ENCODE measurements at places on chromosomes 5 and 9.

DNA sequence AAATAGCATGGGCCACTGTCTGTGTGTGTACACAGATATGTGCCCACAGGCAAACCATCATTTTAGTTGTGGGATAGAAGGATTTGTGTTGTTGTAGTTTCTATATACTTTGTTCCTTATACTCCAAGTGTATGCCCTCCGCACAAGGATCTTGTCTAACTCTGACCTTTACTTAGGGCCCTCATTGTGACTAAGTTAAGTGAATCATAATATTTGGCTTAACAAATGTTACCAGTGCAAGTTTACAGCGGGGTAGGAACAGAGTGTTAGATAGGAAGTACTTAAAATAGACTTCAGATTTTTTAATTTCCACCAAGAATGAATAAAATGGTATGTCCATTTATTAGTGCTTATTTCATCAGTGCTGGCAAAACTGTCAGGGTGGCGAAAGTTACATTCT lies 29.5 kb upstream of the CYFIP2 start:
- DNase-seq: peak; percentile 7

DNA sequence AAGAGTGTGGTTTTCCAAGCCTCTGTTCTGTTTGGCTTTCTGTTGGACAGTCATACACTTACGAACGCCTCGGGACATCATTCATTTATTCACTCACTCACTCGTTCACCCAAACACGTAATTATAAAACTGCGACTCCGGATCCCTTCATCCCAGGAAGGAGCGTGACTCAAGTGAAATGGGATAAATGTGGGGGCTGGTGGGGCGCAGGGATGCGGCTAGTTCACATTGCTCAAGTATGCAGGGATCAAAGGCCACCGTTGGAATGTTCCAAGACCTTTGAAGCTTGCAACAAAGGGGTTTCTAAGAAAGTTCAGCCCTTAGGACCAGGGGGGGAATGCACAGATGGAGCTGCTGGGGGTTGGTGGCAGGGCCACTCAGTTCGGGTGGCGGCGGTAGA lies 64.2 kb downstream of the CFAP77 start:
- no peak for DNase-seq

DNA sequence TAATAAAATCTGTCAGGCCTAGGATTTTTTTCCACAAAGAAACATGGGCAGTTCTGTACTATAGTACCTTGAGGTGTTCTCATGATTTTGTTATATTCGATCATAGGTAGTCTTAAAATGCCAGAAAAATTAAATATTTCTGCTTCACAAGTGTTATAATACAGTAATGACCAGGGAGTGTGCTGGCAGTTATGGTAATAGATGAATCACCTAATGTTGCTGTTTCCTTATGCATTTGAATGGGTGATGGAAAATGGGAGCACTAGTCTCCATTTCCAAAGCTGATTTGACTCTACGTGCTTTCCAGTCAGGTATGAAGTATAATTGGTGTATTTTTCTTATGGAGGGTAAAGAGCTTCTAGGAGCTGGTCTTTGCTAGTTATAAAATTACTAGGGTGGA lies 23.8 kb downstream of the OGN start:
- no peak for DNase-seq

GRCh38 chr9:8955315-8955714 lies 1155.7 kb upstream of the DMAC1 start:
- no peak for DNase-seq

GRCh38 chr5:116675626-116675910 lies 100.9 kb upstream of the SEMA6A start:
- no peak for DNase-seq

GRCh38 chr5:43045236-43045635 lies 5.1 kb upstream of the ANXA2R start:
- DNase-seq: no peak

GRCh38 chr9:20981486-20981885 lies 50.0 kb downstream of the HACD4 start:
- DNase-seq: peak; percentile 76

GRCh38 chr5:133324926-133325325 lies 273.1 kb downstream of the HSPA4 start:
- no peak for DNase-seq

GRCh38 chr5:15993334-15993733 lies 186.3 kb downstream of the MARCHF11 start:
- peak; percentile 33 for DNase-seq

GRCh38 chr9:132878695-132879456 lies at the start of gene SPACA9:
SPACA9 (plus strand) TSS chr9:132878898; CDS start chr9:132883948, 5,050 bp downstream.
- peak; percentile 94 for DNase-seq

DNA sequence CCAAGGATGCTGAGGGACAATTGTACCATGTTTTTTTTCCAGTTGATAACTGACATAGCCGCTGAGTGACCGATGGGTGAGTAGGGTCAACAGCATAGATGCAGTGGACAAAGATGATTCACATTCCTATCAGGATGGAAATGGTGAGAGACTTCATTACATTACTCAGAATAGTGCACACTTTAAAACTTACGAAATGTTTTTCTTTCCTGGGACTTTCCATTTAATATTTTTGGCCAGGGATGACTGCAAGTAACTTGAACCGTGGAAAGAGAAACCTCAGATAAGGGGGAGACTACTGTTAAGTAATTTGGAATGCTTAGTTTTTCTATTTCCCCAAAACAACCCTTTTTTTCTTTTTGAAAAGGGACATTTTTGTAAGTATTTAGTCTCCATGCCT lies 3.0 kb upstream of the TUSC1 start:
- DNase-seq: peak; percentile 47

DNA sequence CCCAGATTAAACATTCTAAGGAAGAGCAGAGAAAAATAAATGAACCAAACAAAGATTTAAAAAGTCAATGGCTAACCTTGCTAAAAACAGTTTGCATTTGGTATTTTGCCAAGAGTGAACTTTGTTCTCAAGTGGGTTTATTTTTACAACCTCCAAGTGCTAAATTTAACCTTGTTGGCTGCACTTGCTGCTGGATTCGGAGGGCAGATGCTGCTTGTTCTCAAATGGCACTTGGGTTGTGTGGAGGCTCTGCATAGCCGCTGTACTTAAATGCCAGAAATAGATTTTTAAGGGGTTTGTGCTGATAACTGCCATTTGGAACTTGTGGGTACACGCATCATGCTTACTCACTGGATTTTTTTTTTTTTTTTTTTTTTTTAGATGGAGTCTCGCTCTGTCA lies 13.3 kb upstream of the SPATA24 start:
- DNase-seq: no peak

- no peak for DNase-seq
Observed at GRCh38 chr5:122121479-122122465, 7.6 kb upstream of the ZNF474 start.

- DNase-seq: no peak
Observed at GRCh38 chr5:165420493-165420892, 1915.1 kb downstream of the MAT2B start.

GRCh38 chr5:111277061-111277460 lies 52.9 kb downstream of the CAMK4 start:
- no peak for DNase-seq

GRCh38 chr9:126316085-126316655 lies 10.5 kb upstream of the MVB12B start:
- no peak for DNase-seq

- DNase-seq: no peak
Observed at GRCh38 chr9:120242116-120242811, 337.7 kb downstream of the CDK5RAP2 start.

GRCh38 chr9:68668127-68668526 lies 36.9 kb upstream of the PIP5K1B start:
- DNase-seq: no peak

- DNase-seq: no peak
Observed at GRCh38 chr5:127599320-127599719, 49.6 kb upstream of the CTXN3 start.

- no peak for DNase-seq
Observed at GRCh38 chr5:166982226-166982625, 1309.2 kb upstream of the WWC1 start.

DNA sequence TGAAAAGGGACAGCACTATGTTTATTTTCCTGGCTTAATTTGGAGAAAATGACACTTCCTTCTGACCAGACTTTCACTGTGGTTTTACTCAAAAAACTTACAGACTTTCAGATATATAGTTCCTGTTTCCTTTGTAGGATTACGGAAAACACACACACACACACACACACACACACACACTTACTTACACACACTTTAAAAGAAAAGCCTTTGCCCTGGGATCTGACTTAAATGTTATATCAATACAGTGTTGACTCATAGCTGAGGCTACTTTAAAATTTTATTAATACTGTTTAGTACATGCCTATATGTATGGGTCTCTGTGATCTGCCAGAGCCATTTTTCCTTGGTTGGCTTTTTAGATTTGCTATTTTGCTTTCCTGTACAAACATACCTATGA lies 758.3 kb downstream of the DNAH5 start:
- no peak for DNase-seq

DNA sequence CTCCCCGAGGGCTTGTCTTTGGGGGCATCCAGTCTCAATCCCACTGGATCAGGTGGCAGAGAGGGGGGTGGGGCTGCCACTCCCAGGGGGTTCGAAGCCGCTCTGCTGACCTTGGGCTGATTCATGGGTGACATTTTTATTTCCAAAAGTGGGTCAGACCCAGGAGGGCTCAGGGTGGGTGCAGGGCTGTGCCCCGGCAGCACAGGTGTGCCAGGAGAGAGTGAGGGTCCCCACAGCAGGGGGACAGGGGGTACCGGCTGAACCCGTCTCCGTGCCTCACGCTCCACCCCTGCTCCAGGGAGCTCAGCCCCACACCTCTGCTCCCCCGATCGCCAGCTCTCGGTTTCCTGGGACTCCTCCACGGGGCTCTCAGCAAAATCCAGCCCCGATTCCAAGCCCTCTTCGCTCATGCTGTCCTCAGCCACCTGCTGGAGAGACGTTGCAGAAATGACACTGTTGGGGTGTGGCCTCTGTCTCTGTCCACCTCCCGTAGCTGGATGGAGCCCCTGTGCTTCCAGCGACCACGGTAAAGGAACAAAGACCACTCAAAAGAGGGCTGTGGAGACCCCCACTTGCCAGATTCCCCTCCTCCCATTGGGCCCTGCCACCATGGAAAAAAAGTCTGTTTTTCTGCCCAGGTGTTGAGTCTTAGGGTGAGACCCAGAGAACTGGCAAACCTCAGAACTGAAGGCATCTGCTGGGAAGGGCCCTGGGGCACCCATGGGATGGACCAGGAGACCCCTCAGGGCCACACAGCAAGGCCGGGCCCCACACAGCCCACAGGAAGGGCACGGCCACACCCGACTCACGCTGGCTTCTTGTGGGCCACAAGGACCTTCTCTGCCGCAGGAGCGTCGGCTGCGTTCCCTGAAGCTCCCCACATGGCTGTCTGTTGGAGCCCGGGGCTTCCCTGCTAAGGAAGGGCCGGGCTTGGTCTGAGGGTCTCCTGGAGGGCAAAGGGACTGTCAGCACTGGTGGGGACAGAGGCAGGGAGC lies 10.6 kb upstream of the QSOX2 start:
- no peak for DNase-seq

DNA sequence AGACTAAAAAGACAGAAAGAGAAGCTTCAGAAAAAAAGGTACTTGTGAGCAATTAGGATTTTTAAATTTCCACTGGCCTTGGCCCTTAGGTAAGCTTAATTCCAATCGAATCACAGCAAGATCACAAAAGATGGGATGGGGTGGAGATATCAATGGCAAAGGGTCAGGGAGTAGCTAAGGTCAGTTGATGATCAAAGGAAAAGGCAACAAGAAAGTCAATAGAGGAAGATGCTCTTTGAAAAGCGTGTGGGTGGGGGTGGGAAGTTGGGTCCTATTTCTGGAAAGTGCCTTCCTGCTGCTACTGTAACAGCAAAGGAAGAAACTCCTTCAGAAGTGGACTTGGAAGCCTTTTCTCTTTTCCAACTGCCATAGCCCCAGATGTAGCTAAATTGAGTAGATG lies 7.3 kb downstream of the C1QTNF3 start:
- DNase-seq: no peak

- no peak for DNase-seq
Observed at GRCh38 chr5:77993141-77993854, 217.2 kb upstream of the TBCA start.

DNA sequence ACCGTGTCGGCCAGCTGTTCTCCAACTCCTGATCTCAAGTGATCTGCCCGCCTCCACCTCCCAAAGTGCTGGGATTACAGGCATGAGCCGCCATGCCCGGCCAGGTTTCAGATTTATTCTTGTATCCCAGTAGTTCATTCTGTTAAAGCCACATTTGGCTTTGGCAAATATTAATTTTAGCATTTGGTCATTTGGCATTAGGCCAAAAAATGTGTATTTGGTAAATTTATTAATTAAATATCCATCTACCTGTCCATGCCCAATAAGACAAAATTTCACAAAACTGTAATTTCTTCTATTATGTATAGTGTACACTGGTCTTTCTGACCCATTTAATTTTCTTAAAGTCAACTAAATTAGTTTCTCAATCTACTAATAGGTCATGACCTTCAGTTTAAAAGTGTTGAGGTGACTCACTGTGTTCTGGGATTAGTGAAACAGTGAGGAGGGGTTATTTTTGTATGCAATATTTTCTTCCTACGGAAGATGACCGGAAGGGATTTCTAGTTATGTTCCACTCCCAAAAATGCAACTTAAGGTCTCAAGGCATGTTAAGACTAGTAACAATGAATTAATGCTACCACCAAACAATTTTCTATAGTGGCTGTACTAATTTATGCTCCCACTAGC lies 21.0 kb downstream of the OSTF1 start:
- DNase-seq: no peak

- no peak for DNase-seq
Observed at GRCh38 chr5:94508461-94509148, 109.8 kb downstream of the KIAA0825 start.

DNA sequence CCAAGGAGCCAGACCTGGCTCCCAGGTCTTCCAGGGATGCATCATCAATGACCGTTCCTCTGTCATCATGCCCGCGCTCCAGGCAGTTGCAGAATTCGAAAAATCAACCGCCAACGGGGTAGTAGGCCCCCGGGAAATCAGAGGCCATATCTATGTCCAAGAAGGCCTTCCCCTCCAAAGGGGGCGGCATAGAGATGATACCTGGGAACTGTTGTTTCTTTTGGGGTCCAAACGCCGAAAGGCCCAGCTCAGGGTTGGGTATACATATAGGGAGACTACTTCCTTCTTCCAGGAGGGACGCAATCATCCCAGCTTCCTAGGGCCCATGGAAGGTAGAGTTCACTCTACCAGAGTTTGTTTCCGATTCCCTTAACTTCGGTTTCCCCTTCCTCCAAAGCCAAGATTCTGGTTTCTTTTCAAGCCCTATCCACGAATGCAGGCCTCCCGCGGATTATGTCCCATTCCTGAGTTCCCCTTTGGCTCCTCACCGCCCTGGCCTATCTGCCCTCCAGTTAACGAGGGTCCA lies 754 bp downstream of the DCAF12 start:
- peak; percentile 49 for DNase-seq

GRCh38 chr9:115671236-115671962 lies 482.2 kb upstream of the PAPPA start:
- DNase-seq: no peak

- no peak for DNase-seq
Observed at GRCh38 chr5:28403846-28404245, 1365.5 kb upstream of the CDH9 start.

All from GM03348 (cell line).